ENCODE measurements at places on chromosomes 3 and 15.

- no peak for DNase-seq
Observed at GRCh38 chr15:62291262-62291661, 126.2 kb upstream of the C2CD4B start.

DNA sequence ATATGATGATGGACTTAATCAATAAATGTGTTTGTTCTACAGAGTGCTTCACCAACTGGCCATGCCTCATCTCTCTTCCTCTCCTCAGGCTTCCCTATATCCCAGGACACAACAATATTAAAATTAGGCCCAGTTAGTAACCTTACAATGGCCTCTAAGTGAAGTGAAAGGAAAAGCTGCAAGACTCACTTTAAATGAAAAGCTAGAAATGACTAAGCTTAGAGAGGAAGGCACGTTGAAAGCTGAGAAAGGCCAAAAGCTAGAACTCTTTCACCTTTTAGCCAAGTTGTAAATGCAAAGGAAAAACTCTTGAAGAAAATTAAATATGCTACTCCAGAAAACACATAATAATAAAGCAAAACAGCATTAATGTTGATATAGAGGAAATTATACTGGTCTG, 1010.3 kb downstream of the NAALADL2 start:
- no peak for DNase-seq

- no peak for DNase-seq
Observed at GRCh38 chr3:139970526-139970925, 35.5 kb downstream of the CLSTN2 start.

DNA sequence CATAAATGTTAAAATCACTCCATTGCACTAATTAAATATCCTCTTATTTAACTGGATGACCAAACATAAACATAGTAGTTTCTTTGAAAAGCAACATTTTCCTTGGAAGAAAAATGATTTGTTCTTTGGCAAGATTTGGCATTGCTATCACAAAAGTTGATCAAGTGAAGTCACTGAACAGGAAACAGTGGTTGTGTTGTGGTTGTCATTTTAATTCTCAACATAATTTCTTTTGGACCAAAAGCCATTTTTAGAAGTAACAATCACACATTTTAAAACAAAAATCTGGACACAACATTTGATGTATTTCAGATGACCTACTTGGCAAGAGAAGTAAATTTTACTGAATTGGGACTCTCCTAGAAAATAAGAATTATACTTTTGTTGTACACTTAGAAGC, 872.3 kb downstream of the ROBO1 start:
- no peak for DNase-seq

DNA sequence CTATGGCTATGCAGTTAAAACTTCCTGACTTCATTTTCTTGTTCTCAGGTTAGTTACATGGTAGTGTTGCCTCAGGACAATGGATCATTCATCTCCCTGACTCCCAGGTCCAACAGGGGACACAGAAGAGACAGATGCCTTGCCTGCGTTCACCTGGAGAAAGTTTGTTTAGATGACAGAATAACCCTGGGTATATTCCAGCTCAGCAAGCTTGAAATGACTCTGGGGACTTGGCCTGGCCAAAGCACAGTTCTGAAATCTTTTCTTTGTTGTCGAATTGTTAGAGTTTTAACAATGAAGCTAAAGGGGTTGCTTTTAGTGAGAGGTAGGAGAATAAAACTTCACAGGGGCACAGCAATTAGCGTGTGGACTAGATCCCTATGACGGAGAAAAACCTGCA, 206.1 kb downstream of the PDZRN3 start:
- DNase-seq, result no peak

- no peak for DNase-seq
Observed at GRCh38 chr3:156728267-156728985, 54.0 kb downstream of the TIPARP start.

DNA sequence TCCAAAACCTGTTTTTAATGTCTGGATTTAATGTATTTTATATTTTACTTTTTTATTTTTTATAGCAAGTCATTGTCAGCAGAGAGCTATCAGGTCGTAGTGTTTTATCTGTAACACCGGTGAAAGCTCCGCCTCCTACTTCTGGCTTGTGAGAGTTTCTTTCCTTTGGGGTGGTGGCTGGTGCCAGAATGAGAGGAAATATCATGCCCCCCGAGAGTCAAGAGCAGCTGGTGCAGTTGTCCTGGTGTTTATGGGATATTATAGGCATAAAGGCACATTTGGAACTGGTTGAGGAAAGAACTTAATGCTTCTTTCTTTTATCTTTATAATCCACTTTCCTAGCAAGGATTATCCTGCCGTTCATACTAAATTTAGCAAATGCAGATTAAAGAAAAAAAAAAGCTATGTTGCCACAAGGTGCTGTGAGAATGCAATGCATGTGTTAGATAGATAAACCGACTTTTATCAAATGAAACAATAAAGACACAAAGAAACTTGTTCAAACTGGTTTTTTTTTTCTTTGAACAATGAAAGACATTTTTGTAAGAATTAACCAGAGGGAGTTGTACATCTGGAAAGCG, 260.1 kb upstream of the PLSCR5 start:
- no peak for DNase-seq

- DNase-seq, result no peak
Observed at GRCh38 chr15:35555244-35555643, 9.3 kb upstream of the DPH6 start.

DNA sequence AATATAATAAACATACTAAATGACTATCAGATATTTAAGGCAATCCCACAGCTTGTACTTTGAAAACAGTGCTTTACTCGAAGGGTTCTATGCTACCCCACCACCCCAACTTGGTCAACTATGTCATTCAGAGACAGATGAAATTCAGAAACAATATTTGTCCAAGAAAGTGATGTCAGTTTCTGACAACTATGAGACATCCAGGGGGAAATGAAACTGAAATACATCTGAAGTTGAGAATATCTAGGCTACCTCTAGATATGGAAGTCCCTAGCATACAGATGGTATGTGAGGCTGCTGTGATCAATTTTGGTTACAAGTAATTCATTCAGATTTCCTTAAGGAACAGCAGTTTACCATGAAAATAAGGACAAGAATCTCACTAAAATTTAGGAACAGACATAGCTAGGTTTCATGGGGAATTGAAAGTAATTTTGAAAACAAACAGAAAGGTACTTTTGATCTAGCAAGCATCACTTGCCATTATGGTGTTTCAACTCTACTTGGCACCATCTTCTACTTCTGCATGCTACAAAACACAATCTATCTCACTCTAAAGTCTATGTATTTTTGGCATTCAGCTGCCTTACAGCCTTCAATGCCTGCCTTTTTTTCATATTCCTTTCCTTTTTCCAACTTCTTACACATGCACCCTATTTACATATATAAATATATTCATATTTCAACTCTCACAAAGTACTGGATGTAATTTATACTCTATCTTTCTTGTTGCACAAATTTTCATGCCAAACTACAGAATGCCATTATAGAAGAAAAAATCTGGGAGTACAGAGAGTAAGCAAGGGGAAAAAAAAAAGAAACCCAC, 21.7 kb downstream of the ATG3 start:
- DNase-seq, result no peak

DNA sequence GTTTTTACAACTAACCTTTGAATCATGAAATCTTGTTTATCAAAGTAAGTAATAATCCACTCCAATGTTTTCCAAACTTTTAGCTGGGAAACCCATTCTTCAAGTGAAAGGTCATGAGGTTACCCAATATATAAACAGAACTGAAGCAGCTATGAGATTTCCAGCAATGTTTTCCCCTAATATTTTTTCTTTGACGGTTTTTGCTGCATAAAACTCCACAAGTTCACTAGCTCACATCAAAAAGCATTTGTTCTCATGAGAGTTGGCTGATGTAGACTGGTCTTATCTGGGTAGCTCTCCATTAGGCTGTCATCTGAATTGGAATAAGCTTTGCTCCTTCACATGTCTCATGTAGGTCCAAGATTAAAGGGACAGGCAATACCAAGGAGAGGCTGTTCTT, 241.2 kb upstream of the LRRC3B start:
- no peak for DNase-seq

- DNase-seq, result peak; percentile 2
Observed at GRCh38 chr15:77025083-77025901, 30.4 kb downstream of the PSTPIP1 start.

DNA sequence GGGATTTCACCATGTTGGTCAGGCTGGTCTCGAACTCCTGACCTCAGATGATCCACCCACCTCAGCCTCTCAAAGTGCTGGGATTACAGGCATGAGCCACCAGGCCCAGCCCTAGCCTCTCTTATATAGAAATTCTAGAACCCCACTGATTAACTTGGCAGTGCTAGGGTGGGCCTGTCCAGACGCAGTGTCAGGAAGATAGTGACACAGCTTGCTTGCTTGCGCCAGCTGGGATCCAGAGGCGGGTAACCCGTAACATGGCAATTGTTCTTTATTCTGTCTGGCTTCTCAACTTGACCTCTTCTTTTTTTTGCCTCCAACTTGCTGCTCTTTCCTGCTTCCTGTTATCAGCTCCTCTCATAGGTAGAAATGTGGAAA, 16.2 kb downstream of the CEP19 start:
- DNase-seq, result no peak
